ENCODE measurements at places on chromosomes 7 and 10.

DNA sequence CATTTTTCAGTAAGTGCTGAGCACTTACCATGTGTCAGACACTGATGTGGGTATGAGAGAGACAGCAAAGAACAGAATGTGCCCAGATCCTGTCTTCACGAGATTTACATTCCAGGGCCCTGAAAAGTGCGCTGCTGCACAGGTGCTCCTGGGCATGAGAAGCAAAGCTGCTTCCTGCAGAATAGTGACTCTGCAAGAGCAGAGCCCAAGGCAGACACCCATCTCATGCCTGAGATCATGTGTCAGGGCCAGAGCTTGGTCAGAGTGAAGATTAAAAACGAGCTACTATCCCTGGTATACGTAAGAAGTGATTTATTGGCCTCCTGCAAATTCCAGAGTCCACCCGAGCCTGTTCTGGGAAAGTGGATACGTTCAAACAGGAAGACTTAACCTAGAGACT is 824.4 kb downstream of the GRID1 start:
- DNase-seq: no peak

DNA sequence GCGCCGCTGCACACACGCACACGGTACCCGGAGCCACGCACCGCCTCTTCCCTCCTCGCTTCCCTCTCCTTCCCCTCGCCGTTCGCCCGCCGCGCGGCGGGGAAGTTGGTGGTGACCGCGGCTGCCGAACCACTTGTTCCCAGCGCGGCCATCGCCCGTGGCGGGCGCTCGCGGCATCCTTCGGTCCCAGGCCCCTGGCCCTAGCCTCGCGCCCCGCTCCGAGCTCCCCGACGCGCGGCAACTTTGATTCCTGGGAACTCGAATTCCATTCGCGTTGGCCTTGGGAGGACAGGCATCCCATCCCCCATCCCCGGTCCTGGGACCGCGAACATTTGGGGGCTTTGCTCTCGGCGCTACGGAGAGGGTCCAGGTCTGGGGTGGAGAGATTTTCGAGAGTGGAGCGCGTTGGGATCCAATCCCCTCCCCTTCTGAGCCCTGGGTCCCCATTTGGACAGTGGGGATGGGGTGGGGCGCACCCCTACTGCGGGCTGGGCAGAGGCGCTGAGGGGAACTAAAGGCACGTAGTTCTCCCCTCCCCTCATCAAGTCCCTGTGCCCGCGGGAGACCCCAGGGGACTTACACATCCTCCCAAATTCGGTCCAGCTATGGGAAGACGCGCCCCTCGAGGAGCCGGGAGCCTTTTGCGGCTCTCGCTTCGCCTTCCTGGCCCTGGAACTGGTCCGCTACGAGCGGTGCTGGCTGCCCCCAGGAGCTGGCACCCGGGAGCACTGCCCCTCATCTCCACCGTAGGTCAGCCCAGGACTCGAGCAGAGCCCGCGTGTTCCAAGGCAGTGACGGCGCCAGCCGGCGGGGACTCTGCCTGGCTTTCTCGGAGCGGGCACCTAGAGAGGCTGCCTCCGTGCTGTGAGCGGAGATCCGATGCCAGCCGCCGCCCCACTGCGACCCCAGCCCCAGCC is 834 bp downstream of the CDH23 start:
- DNase-seq: no peak

- DNase-seq: no peak
Observed at GRCh38 chr10:22821501-22821900, 106.4 kb upstream of the ARMC3 start.

DNA sequence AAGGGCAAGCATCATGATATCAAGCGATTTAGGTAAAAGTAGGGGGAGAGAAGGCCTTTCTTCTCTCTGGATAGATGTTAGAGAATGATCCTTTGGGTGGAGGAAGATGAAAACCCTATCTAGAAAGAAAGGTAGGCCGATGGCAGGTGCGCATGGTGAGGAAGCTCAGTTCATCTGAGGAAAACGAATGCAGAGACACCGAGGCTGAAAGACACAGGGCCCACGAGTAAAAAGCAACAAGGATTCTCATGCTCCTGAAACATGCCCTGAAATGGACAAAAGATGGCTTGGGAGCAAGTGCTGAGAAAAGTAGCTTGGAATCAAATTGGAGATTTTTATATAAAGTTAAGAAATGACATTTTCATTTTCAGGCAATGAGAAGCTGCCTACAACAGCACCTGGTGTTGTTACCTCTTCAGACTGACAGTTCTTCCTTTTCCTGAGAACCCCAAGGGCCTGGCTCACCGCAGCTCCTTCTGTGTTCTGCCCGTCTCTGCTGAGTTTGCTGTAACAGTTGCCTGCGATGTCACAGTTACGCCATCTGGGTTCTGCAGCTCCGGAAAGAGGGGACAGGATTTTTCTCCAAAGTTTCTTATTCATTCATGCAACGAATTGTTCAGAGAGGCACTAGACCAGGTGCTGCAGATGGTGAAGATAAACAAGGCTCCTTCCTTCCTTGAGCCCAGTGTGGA is 402.0 kb upstream of the KLF6 start:
- no peak for DNase-seq

- DNase-seq: no peak
Observed at GRCh38 chr7:22419488-22419887, 62.5 kb upstream of the RAPGEF5 start.

GRCh38 chr10:34102237-34102673 is 712.8 kb downstream of the PARD3 start:
- DNase-seq: no peak
